RPMI7951 (cell line): ENCODE measurements at places on chromosomes 5 and 9. TPM values are rescaled to one million over a fixed set of nuclear protein-coding genes. Genes with fewer than 3 reads are reported as not detected.

DNA sequence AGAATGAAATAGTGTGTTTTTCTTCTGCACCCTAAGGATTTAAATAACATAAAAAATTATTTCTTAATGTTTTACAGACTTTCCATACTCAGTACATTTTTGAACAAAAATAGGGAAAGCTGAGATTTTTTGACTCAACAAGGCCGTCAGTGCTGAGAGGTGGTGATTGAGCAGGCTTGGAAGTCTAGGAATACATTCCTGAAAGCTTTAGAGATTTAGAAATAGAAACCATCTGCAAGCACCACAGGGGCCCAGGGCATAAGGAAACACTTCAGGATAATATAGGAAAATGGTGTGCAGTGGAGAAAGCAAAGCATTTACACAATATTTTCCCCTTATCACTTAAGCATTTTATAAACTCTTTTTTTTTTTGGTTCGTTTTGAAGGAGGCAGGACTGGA is 5.2 kb downstream of the BASP1 start:
- DNase-seq, result peak; percentile 7

GRCh38 chr9:123150708-123151503 is 117.4 kb downstream of the GPR21 start:
- DNase-seq, result no peak

DNA sequence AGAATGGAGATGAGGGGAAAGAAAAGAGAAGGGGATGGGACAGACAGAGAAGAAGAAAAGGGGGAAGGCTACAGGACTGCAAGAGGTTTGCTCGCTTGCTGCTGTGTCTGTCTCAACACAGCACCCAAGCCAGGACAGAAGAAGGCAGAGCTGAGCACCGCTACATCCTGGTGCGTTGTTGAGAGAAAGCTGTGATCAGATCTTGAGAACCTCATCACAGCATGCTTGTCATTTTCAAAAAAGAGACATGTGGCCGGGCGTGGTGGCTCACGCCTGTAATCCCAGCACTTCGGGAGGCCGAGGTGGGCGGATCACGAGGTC is 110.9 kb downstream of the NXNL2 start:
- DNase-seq, result no peak

The SERF1A gene
- total RNA-seq, result 11.5 and 15.6 TPM in 2 replicates

- DNase-seq, result no peak
Measured at GRCh38 chr5:129223178-129223577, 128.6 kb downstream of the ISOC1 start.

GRCh38 chr9:133121198-133121914 is at the start of gene RALGDS:
Gene RALGDS (minus strand): TSS chr9:133121240. CDS start chr9:133121154, 86 bp downstream.
- DNase-seq, result peak; percentile 78

DNA sequence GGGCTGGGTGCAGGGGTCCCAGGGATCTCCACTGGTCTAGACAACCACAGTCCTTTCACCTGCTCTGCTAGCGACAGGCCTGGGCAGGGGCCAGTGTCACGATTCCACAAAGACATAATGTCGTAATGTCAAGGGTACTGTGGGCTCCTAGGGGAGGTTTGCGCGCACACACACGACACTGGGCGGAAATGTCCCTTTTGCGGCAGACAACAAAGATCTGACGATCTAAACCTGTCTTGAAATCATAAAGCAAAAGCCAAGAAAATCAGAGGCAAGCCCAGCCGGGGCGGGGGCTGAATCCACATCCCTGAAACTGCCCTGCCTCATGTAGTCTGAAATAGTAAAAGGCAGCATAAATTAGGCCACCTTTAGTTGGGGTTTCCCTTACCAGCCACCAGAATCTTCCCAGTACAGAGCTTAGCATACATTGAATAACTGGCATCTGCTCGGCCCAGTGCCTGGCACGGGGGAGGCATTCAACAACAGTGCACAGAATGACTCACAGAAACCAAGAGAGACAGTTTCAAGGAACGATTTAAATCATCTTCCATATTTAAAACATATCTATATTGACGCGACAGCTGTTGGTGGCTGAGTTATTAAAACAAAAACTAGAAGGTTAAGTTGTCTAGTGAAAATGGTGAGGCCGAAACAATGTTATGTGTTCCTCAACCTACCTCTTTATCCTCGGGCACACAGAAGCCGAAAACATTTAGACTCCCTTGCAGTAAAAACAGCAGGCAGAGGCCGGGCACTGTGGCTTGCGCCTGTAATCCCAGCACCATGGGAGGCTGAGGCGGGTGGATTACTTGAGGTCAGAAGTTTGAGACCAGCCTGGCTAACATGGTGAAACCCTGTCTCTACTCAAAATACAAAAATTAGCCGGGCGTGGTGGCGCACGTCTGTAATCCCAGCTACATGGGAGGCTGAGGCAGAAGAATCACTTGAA is 151.0 kb downstream of the MYO10 start:
- DNase-seq, result peak; percentile 49

The TOR4A gene
- total RNA-seq, result under 0.01 TPM in 2 replicates

- DNase-seq, result no peak
Measured at GRCh38 chr5:133782736-133783135, 170.4 kb upstream of the FSTL4 start.

DNA sequence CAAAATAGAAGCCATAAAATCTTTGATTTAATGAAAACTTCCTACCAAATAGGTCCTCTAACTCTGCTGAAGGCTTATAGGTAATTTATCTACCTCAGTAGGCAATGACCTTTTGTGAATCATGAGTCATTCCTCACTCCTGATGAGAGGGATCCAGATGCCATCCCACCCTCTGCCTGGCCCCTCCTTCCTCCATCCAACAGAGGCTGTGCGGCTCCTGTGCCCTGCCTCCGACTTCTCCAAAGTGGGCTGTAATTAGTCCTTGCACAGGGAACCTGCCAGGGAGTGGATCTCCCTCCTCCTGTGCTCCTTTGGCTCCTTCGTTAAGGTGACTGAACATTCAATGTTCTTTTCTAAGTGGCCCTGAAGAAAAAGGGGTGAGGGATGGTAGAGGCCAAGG is 213.9 kb upstream of the TBCA start:
- no peak for DNase-seq

GRCh38 chr9:71819115-71819739 is 50.9 kb upstream of the CEMIP2 start:
- DNase-seq, result peak; percentile 25

DNA sequence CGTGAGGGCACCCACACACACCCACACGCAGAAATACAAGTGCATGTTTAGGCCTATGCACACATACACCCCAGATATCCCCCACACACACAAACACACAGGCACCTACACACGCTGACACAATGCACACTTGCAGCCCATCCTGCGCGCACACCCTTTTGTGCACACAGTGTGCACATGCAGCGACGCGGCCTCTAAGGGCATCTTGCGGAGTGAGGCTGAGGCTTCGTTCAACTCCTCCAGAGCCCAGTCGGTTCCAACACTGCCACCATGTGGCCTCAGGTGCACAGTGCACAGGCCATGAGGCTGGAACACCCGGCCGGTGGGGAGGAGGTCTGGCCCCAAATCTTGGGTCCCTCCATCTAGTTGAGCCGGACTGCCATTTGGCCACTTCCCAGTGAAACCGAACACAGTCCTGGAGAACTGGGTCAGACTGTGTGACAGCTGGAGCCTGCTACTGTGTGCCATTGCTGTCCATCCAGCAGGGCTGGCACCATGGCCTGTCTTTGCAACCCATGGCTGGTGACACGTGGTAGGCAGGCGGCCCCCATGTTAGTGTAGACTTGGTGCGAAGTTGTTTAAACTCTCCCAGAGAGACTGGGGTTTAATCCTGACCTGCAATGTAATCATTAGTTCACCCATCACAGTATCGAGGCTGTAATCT is 97.7 kb upstream of the MVB12B start:
- peak; percentile 43 for DNase-seq

DNA sequence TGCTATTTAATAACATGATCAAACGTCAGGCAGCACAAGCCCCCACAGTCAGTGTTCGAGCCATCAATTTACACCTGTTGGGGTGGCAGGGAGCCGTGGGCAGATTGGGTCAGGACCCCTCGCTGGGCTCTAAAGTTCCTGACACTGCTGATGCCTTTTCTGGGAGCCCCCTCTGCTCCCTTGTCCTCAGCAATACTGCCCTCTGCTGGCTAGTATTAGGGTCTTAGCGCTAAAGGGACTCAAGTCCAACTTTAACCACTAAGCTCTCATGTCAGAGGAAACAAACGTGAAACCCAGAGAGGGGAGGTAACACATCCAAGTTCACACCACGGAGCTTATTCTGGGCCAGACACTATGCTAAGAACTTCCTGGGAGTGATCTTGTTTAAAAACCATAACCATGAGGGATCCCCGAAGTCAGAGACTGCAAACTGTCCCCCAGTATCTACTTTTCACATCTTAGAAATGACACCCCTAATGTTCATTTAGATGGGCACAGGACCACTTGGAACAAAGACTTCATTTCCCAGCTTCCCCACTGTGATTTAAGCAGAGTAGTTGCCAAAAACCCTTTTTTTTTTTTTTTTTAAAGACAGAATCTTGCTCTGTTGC is 20.4 kb downstream of the ANKS6 start:
- DNase-seq, result peak; percentile 62

The HAND1 gene
- not detected in 2 replicates for total RNA-seq

GRCh38 chr5:88679638-88680037 is 203.3 kb downstream of the MEF2C start:
- DNase-seq, result no peak

- peak; percentile 93 for DNase-seq
Measured at GRCh38 chr5:149452665-149453617, 73.8 kb upstream of the IL17B start.

The ANKRD31 gene
- under 0.01 TPM in 1 of 2 replicates, not detected in the other for total RNA-seq

The ENTPD2 gene
- not detected in 2 replicates for total RNA-seq

GRCh38 chr9:78278177-78278777 is 18.6 kb upstream of the PSAT1 start:
- DNase-seq, result peak; percentile 3

DNA sequence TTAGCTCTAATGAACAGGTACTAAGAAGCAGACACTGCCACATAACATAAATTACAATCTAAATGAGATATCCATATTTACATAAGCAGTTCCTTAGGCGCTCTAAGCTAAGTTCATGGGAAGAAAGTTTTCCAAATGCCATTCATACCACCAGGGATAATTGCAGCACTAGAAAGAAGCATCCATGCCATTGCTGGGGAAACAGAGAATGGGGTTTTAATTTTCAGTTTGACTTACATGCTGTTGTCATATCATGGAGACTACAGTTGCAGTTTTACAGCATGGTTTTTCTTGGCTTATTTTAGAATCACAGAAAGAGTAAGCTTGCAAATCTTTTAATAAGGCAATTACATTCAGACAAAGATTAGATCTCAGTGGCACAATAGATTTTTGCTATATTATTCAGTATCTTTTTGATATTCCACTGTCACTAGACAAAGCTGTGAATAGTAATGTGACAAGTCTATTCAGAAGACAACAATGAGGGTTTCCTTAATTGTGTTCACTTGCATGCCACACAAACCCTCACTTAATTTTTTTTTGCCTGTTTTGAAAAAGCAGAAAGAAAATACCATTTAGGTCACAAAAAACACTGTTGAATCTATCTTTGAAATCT is 108.4 kb upstream of the ELAVL2 start:
- no peak for DNase-seq

The RALGPS1 gene
- total RNA-seq, result 1.6 and 4.0 TPM in 2 replicates

- DNase-seq, result peak; percentile 66
Measured at GRCh38 chr5:134289509-134290113, 63.7 kb upstream of the PPP2CA start.

- no peak for DNase-seq
Measured at GRCh38 chr5:120254385-120254784, 209.7 kb upstream of the PRR16 start.

GRCh38 chr5:67806654-67807438 is 408.7 kb upstream of the PIK3R1 start:
- no peak for DNase-seq

- peak; percentile 25 for DNase-seq
Measured at GRCh38 chr5:163963881-163964280, 458.5 kb downstream of the MAT2B start.

DNA sequence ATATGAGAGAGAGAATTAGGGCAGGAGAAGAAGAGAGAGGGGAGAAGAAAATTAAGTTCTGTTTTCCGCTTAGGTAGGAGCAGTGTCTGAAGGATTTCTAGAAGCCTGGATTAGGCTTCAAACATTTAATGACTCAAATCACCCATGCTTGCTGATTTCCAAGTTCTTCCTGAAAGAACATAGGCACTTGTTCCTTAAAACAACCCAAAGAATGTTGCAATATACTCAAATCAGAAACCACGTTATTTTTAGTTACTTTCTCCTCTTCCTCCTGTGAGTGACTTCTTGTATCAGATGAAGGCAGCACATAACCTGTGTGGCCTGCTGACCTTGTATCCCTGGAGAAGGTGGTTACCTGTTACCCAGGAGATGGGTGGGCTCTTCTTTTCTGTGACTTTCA is 351.5 kb upstream of the KLF4 start:
- DNase-seq, result no peak

The TMEM267 gene
- total RNA-seq, result 10.3 and 17.8 TPM in 2 replicates

The FGF10 gene
- total RNA-seq, result not detected in 2 replicates

The CCNJL gene
- total RNA-seq, result 2.3 and 3.0 TPM in 2 replicates

DNA sequence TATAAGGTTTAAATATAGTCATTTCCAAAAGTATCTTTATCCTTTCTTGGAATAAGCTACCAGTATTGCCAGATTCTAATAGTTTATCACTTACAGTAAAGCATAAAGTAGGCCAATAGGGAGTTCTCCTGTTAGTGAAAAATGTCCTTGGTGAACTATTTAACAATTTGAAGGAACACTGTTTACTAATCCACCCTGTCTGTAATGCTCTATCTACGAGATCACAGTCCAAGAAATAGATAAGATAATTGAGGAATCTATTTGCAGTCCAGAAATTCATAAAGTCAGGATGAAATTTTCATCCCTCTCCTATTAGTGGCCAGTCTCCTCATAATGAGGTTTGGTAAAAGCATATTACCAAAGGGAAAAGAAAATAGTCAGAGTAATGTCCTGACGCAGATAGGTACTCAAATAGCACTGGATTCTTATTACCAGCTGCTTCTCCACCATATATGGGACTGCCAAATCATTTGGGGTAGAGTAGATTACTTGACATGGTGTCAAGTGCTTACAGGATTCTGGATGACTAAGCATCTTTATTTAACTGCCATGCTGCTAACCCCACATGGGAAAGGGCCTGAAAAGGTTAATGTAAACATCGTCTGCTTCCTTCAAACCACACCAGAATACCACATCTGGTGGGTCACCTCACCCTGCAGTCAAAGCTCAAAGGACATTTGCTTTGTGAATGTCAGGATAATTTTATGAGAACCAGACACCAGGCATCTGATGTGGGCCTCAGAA is 808.1 kb downstream of the EFNA5 start:
- DNase-seq, result peak; percentile 49

The CNTNAP3B gene
- total RNA-seq, result 0.78 and 1.3 TPM in 2 replicates
